ENCODE measurements at places on chromosomes 2 and 18. TPM values are rescaled to one million over a fixed set of nuclear protein-coding genes. Genes with fewer than 3 reads are reported as not detected.
A peak's percentile ranks its signal among the peaks of the same experiment; 100 is the strongest.

- no peak for DNase-seq
- no peaks in the 10 kb centered on the region for H3K4me1 ChIP-seq
- H3K36me3 ChIP-seq = no peaks in the 10 kb centered on the region
- no peaks in the 10 kb centered on the region for H3K27me3 ChIP-seq
Measured at GRCh38 chr2:167353605-167354280, 465.5 kb downstream of the XIRP2 start.

- H3K27ac ChIP-seq = no peak overlapping the region
- no peak overlapping the region for H3K4me3 ChIP-seq
- no peaks in the 10 kb centered on the region for H3K4me1 ChIP-seq
- no peak for DNase-seq
- H3K36me3 ChIP-seq = no peaks in the 10 kb centered on the region
Measured at GRCh38 chr2:99845296-99845695, 297.1 kb downstream of the AFF3 start.

GRCh38 chr2:223019987-223020717 is 31.8 kb upstream of the KCNE4 start:
- no peaks in the 10 kb centered on the region for H3K4me1 ChIP-seq
- no peak overlapping the region for H3K4me3 ChIP-seq
- no peaks in the 10 kb centered on the region for H3K27me3 ChIP-seq
- H3K36me3 ChIP-seq = no peaks in the 10 kb centered on the region
- no peak for DNase-seq
- H3K27ac ChIP-seq = no peak overlapping the region

DNA sequence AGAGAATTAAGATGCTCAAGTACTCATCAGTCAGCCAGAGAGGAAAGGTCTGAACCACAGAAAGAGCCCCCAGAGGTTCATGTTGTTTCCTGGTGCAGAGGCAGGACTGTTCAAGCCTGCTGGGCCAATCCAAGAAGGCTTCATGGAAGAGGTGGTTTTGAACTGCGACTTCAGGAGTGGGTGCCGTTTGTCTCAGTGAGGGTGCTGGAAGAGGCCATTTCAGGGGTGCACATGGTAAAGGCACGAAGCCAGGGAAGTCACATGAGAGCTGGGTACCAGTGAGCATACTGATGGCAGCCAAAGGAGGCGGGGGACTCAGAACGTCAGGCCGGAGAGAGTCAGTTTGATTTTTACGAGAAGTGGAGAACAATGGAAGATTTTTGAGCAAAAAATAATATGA is 55.5 kb downstream of the EMILIN2 start:
- no peak overlapping the region for H3K4me3 ChIP-seq
- H3K27me3 ChIP-seq = no peaks in the 10 kb centered on the region
- H3K36me3 ChIP-seq = no peaks in the 10 kb centered on the region

DNA sequence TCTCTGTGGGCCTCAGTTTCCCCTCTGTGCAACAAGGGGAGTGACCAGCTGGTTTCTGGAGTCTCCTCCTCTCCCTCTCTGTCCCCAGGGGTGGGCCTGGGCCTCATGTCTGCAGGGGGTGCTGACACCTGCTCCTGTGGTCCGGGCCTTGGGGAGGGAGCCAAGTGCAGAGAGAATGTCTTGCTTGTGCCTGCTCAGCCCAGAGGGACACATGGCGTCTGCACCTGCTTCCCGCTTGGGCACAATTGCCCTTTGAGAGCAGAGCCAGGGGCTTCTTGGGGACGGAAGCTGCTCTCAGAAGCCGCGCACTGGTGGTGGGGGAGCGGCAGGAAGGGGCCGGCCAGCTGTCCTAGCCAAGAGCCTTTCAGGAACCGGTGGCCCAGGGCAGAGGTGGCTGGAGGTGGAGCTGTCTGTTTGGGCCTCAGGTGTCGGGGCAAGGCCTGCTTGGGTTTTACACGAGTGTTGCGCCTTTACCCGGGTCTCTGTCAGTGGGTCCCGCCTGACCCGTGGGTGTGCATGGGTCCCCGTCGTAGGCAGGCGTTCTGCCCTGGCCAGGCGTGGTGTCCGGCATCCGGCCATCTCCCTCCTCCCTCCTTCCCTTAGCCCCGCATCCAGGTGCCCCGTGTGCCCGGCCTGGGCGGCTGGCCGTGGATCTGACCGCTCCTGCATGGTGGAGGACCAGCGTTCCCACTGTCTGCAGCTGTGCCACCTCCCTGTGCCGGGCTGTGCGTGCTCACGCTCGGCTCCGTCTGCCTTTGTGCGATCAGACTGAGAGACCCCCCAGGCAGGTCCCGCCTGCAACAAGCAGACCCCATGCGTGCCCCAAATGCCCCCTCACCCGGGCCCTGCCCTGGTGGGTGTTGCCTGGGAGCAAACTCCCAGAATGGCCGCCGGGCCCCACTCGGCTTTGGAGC is 4.0 kb downstream of the NEU4 start:
- DNase-seq = peak; percentile 79
- H3K4me3 ChIP-seq = no peak overlapping the region
- no peaks in the 10 kb centered on the region for H3K4me1 ChIP-seq

- H3K4me3 ChIP-seq = no peak overlapping the region
- no peaks in the 10 kb centered on the region for H3K27me3 ChIP-seq
- no peak for DNase-seq
- no peak overlapping the region for H3K27ac ChIP-seq
- no peaks in the 10 kb centered on the region for H3K36me3 ChIP-seq
Measured at GRCh38 chr2:128817813-128818212, 499.1 kb upstream of the HS6ST1 start.

GRCh38 chr2:181742922-181743722 is 62.8 kb upstream of the NEUROD1 start:
- H3K4me1 ChIP-seq = peaks cover 6% of the 10 kb centered on the region
- no peak for DNase-seq
- no peak overlapping the region for H3K4me3 ChIP-seq
- no peak overlapping the region for H3K27ac ChIP-seq

DNA sequence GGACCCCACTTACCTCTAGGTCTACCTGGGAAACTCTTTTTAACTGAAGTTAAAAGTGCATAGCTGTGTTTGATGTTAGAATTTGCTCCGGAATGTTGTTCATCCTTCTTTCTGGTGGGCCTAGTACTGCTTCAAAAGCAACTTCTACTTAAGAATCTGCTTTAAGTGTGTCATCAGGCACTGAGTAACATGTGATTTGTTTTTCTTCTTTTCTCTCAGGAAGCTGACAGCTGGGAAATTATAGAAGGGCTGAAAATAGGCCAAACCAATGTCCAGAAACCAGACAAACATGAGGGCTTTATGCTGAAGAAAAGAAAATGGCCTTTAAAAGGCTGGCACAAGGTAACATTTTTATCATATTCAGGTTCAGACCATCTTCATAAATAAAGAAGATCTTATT is 122.9 kb downstream of the PRKRA start:
- H3K27me3 ChIP-seq = no peaks in the 10 kb centered on the region
- H3K4me1 ChIP-seq = peaks cover 8% of the 10 kb centered on the region
- H3K27ac ChIP-seq = peak overlapping the region; percentile 42
- H3K4me3 ChIP-seq = no peak overlapping the region
- DNase-seq = no peak

DNA sequence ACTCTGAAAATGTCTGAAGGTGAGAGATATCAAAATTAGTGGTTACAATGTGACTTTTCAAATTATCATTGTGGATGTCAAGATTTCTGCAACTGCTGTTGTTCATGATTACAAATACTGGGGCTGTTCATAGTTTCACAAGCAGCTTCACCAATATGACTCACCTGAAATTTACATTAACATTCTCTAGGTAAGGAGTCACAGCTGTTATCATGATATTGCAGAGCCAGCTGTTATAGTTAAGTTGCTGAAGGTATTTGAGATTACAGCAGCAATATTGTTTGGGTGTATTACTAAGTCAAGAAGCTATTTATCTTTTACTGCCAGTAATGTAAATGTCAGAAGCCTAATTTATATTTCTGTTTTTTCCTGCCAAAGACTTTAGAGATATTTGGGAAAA is 140.0 kb downstream of the MC4R start:
- H3K27ac ChIP-seq = no peak overlapping the region
- no peaks in the 10 kb centered on the region for H3K36me3 ChIP-seq
- no peaks in the 10 kb centered on the region for H3K4me1 ChIP-seq
- no peak for DNase-seq
- H3K4me3 ChIP-seq = no peak overlapping the region
- no peaks in the 10 kb centered on the region for H3K27me3 ChIP-seq

TTN gene
- total RNA-seq = 119 TPM

TMEFF2 gene
- 0.69 TPM for total RNA-seq

CYP26B1 gene
- total RNA-seq = 4.6 TPM
